ENCODE measurements at places on chromosomes 5 and 9.

- no peak for DNase-seq
These were observed 39.8 kb upstream of the SLC24A2 start for GRCh38 chr9:19828576-19829109.

GRCh38 chr5:6780802-6781391 lies 67.7 kb downstream of the TENT4A start:
- DNase-seq: no peak

DNA sequence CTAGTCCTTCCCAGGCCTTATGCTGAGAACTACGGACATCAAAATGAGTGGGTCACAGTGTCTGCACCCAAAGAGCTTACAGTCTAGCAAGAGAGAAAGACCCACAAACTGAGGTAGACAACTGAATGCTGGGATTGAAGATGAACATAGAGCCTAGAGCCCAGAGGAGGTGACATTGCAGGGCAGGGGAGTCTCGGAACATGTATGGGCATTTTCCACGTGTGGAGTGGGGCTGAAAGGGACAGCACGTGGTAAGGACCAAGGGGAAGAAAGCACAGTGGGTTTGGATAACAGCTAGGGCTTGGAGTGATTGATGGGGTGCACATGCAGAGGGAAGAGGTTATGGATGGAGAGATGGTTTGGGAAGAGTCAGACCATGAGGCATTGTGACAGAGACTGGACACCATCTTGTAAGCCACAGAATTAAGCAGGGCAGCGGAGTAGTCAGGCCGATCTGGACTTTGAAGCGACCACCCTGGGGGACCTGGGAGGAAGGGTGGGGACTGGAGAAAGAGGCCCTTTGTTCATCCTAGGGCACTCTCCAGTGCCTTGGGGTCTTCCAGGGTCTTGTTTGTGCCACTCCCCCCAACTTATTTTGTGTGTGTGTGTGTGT lies 47.5 kb upstream of the SH3PXD2B start:
- no peak for DNase-seq

DNA sequence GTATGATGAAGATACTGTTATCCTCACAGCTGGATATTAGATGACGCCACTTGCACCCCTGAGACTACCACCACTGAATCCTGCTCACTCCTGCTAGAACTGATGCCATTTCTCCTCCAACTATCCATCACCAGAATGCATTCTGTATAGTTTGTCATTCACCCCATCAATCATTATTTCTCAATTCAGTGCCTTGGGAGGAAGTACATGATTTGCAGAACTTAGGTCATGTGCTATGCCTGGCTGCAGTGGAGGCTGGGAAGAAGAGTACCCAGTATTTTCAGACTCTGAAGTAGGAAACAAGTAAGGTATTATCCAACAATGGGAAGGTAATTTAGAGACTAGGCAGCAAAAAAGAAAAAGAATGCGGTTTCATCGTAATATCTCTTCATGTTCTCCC lies 26.2 kb upstream of the HSD17B4 start:
- DNase-seq: no peak

DNA sequence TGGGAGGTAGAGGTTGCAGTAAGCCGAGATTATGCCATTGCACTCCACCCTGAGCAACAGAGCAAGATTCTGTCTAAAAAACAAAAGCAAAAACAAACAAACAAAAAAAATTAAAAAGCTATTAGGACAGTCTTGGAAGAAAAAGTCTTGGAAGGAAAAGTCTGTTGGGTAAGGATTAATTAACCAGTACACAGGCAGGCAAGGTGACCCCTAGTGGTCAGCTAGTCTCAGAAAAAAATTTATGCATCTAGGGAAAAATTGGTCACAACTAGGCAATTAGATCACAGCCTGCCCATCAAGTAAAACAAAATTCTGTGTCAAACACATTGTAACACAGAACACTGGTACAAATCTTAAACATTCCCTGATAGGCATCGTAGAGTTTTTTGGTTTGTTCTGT lies 6.7 kb upstream of the ANKRD18B start:
- DNase-seq: no peak

- DNase-seq: no peak
These were observed 57.9 kb upstream of the CCNG1 start for GRCh38 chr5:163379298-163380155.

GRCh38 chr5:96111080-96111756 lies 149.6 kb upstream of the ELL2 start:
- DNase-seq: no peak

DNA sequence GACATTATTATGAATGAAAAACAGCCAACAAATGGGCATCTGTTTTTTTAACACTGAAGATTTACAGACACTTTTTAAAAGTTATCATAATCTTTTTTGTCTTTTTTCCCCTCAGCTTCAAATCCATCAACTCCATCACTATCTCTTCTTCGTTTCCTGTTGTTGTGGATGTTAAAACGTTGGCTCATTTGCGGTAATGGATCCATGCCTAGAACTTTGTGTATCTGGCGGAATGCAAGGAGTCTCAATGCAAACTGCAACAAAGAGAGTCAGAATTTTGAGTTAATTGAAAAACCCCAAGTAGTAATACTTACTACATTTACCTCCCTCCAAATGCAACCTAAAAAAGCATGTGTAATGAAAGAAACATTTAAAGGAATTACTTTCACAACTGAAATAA lies 42.9 kb upstream of the MTMR12 start:
- DNase-seq: no peak

- DNase-seq: no peak
These were observed 644 bp downstream of the IER5L start for GRCh38 chr9:129177443-129177790.
